ENCODE measurements at places on chromosomes 3 and 15. TPM values are rescaled to one million over a fixed set of nuclear protein-coding genes. Genes with fewer than 3 reads are reported as not detected.

The CPN2 gene
- polyA plus RNA-seq = 0.07 TPM

The MCCC1 gene
- 43.1 TPM for polyA plus RNA-seq

The SRGAP3 gene
- polyA plus RNA-seq = 3.9 TPM

The CCR9 gene
- 133 TPM for polyA plus RNA-seq

The RNF123 gene
- polyA plus RNA-seq = 23.7 TPM

The LPP gene
- 6.5 TPM for polyA plus RNA-seq

The MYO5C gene
- polyA plus RNA-seq = 3.0 TPM

The SCAANT1 gene
- not detected for polyA plus RNA-seq

The TLNRD1 gene
- polyA plus RNA-seq = 10.2 TPM

The ONECUT1 gene
- polyA plus RNA-seq = 0.05 TPM

The MOBP gene
- 0.16 TPM for polyA plus RNA-seq

The SLC22A13 gene
- 0.07 TPM for polyA plus RNA-seq

The NR2F2 gene
- polyA plus RNA-seq = 11.9 TPM

The MAN2C1 gene
- 280 TPM for polyA plus RNA-seq

The GP5 gene
- 0.64 TPM for polyA plus RNA-seq

The WDR49 gene
- polyA plus RNA-seq = 0.14 TPM

The CPLX3 gene
- 1.1 TPM for polyA plus RNA-seq

The SCN11A gene
- polyA plus RNA-seq = 0.59 TPM

The SEMA3B gene
- polyA plus RNA-seq = 4.8 TPM

The GOLGA8K gene
- 0.37 TPM for polyA plus RNA-seq

The POLQ gene
- polyA plus RNA-seq = 0.71 TPM

The C3orf49 gene
- 0.05 TPM for polyA plus RNA-seq

The CFAP91 gene
- polyA plus RNA-seq = 2.8 TPM

The LRTM1 gene
- polyA plus RNA-seq = 0.62 TPM

The FAM81A gene
- 1.2 TPM for polyA plus RNA-seq

The CYP8B1 gene
- polyA plus RNA-seq = 0.02 TPM

The ERICH6 gene
- polyA plus RNA-seq = 0.02 TPM

The ZNF148 gene
- polyA plus RNA-seq = 7.6 TPM

The MKRN3 gene
- 1.3 TPM for polyA plus RNA-seq

The ECT2 gene
- 7.9 TPM for polyA plus RNA-seq

The CCDC54 gene
- not detected for polyA plus RNA-seq

The RTP4 gene
- polyA plus RNA-seq = 12.9 TPM

The GSK3B gene
- polyA plus RNA-seq = 10.9 TPM

The ERC2 gene
- polyA plus RNA-seq = 0.50 TPM

The RYR3 gene
- 10.4 TPM for polyA plus RNA-seq

The LRRC31 gene
- 0.07 TPM for polyA plus RNA-seq

The GASK1A gene
- polyA plus RNA-seq = 1.0 TPM

The SYNPR gene
- 0.18 TPM for polyA plus RNA-seq

The C3orf22 gene
- polyA plus RNA-seq = 0.05 TPM

The ANKRD63 gene
- not detected for polyA plus RNA-seq

The TMEM207 gene
- polyA plus RNA-seq = not detected

The SLC28A2 gene
- 0.02 TPM for polyA plus RNA-seq

The PLEKHO2 gene
- polyA plus RNA-seq = 18.7 TPM

The SIDT1 gene
- polyA plus RNA-seq = 12.6 TPM

The FBN1 gene
- 6.3 TPM for polyA plus RNA-seq

The SHF gene
- 5.7 TPM for polyA plus RNA-seq

The SMCO1 gene
- 0.02 TPM for polyA plus RNA-seq

The ZNF620 gene
- polyA plus RNA-seq = 2.6 TPM

The SMC4 gene
- polyA plus RNA-seq = 119 TPM

The KCNAB1 gene
- 4.0 TPM for polyA plus RNA-seq

The ZNF619 gene
- 1.3 TPM for polyA plus RNA-seq

All from thymus (tissue), 14 donors.